ENCODE measurements at places on chromosomes 12 and 14.

GRCh38 chr14:69495341-69495921, 10.9 kb downstream of the PLEKHD1 start:
- DNase-seq, result no peak

DNA sequence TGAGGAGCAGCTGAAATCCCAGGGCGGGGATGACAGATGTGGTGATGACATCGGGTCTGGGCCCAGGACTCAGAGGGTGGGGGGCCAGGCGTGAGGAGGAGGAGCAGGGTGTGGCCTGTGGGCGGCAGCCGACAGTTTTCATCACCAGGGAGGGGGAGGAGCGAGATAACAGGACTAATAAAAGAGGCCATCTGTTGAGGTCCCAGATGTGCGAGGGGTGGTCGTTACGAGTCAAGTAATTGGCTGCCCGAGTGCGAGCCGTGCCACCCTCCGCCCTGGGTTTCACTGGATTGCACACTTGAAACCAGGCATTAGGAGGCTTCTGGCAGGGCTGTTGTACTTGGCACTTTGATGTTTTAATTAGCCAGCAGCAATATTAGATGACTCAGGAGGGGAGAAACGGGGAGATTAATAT, 67.2 kb downstream of the NOS1 start:
- no peak for DNase-seq

GRCh38 chr12:89880690-89881350, 172.2 kb upstream of the ATP2B1 start:
- DNase-seq, result peak; percentile 79

GRCh38 chr14:59688224-59689170, 111.9 kb upstream of the CCDC175 start:
- peak; percentile 6 for DNase-seq

DNA sequence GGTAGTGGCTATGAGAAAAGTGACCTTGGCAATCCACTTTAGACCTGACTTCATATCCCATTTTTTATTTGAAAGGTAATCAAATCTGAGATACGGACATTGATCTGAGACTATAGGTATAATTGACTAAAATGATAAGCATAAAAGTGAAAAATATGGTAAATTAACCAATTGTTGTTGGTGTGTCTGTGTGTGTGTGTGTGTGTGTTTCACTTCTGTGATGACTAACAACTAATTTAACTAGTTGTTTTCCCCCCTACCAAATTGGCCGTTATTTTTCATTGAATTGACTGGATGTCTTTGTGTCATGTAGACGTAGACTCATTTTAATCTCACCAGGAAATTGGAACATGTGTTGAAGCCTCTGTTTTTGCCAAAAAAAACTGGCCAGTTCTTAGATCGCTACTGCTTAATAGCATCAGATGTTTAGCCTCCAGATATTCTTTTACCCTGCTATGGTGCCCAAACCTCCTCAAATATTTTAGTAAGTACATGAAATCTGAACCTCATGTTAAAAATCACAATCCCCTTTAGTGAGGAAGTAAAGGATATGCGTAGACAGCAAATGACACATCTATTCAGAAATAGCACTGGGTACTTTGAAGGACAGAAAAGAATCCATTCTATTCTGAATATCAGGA, 395.0 kb downstream of the EGLN3 start:
- no peak for DNase-seq

GRCh38 chr12:57620936-57621496, 9.8 kb downstream of the ARHGEF25 start:
- no peak for DNase-seq

GRCh38 chr12:132432721-132433577, 57.0 kb upstream of the FBRSL1 start:
- DNase-seq, result no peak

- DNase-seq, result no peak
Observed at GRCh38 chr12:132622437-132623071, 4.0 kb downstream of the P2RX2 start.

DNA sequence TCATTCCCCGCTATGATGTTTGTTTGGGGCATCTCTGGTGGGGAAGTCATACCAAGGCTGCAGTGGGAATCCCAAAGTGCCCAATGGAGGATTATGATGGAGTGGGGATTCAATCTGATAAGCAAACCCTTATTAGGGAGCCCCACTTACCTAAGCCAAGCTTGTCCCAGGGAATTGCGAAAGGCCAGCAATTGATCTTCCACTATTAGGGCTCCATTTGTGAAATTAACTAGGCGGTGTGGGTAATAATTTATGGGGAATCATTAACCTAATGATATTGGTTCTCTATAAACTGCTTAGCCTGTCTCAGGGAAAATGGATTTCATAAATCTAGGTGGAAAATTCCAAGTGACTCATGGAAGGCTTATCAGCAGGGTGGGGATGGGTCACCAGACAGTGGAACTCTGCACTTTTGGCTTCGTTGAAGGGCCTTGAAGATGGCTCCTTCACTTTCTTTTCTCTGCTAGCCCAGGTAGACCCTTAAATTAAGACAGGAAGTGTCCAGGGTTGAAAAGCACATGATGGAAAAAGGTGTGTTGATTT, 113.0 kb upstream of the WSCD2 start:
- DNase-seq, result no peak

- no peak for DNase-seq
Observed at GRCh38 chr12:25051171-25051570, 102.3 kb upstream of the BCAT1 start.

- DNase-seq, result no peak
Observed at GRCh38 chr12:11906286-11906935, 164.3 kb upstream of the BCL2L14 start.

GRCh38 chr14:106013879-106014376, 487.5 kb downstream of the TMEM121 start:
- DNase-seq, result peak; percentile 52

GRCh38 chr14:103186909-103187586, 63.8 kb downstream of the TNFAIP2 start:
- DNase-seq, result no peak

Measured in CD4-positive, alpha-beta T cell treated with Interferon alpha-2 for 1 hour (primary cell).